ENCODE measurements at places on chromosomes 16 and 17.

DNA sequence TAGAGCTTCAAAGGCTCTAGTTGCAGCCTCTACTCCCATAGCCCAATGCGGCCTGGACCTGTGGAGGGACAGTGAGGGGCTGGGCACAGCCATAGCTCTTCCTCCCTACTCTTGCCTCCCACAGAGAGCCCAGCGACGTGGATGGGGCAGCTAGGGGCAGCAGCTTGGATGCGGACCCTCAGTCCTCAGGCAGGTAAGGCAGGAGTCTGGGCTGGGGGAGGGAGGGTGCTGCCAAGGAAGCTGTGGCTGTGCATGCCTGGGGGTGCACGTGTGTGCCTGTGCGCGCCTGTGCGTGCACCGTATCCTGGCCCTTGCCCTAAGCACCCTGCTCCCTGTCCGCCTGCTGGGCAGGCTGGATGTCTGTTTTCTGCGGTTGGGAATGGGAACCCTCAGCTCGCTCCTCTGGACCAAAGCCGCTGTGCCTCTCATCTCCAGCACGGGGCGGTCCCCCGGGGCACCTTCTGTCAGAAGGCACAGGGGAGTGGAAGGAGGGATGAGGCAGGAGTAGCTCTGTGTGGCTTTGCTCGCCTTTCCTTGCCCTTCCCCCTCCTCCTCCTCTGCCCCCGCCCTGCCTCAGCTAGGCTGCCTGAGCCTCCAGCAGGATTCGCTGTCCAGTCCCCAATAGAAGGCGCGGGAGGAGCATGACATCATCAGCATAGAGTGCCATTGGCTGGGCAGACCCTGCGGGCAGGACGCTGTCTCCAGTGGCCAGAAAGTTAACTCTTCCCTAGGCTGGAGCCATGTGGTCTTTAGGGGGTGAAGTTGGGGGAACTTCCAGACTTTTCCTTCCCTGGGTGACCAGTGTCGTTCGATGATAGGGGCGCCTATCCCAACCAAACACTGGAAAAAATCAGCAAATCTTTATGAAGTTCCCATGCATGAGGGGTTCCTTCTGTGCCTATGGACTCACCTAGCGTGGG lies 797 bp downstream of the PRCD start:
- no peak for DNase-seq

DNA sequence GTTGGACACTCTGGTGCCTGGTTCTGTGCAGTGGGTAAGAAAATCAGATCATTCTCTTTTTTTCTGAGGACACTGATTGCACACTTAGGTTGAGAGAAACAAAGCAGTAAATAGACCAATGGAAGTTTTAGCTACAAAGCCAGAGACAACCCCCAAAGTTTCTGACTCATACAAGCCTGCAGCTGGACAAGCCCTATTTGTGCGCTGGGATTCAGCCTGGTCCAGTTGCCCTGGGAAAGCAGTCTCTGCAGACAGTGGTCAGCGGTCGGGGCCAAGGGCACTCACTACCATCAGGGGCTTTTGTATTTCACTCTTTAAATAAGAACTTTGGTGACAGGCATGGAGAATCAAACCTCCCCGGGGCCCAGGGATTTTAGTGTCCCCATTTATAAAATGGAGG lies 6.0 kb upstream of the RHBDL3 start:
- DNase-seq = no peak

- DNase-seq = no peak
Observed at GRCh38 chr16:30996324-30996984, 11.4 kb downstream of the HSD3B7 start.

GRCh38 chr16:74455213-74455612 lies 33.9 kb upstream of the CLEC18B start:
- DNase-seq = no peak

DNA sequence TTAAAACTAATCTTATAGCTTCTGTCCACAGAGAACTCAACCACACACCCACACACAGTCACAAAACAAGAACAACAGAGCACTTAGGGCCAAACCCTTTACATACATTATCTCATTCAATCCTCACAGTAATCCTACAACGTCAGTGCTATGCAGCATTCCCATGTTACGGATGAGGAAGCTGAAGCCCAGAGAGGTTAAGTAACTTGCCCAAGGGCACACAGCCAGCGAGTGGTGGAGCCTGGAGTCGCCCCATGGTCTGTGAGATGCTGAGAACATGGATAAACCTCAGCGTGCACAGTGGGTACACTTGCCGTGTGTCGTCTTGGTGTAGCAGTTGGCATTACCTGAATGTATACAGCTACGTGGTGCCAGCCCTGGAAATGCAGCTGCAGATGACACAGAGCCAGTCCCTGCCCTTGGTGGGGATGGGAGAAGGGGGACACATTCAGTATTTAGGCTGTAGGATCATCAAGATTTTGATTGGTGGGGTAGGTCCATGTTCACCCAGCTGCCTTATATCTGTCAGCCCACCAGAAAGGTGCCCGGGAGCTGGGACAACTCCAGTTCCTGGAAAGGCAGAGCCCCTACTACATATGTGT lies 177.0 kb downstream of the IRF8 start:
- no peak for DNase-seq

- no peak for DNase-seq
Observed at GRCh38 chr16:9679213-9679767, 502.9 kb downstream of the GRIN2A start.

Measured in AG04449 (cell line).